ENCODE measurements at places on chromosomes 6 and 20.

- peak; percentile 91 for DNase-seq
Measured at GRCh38 chr20:47150403-47151152, 205.9 kb downstream of the ZMYND8 start.

DNA sequence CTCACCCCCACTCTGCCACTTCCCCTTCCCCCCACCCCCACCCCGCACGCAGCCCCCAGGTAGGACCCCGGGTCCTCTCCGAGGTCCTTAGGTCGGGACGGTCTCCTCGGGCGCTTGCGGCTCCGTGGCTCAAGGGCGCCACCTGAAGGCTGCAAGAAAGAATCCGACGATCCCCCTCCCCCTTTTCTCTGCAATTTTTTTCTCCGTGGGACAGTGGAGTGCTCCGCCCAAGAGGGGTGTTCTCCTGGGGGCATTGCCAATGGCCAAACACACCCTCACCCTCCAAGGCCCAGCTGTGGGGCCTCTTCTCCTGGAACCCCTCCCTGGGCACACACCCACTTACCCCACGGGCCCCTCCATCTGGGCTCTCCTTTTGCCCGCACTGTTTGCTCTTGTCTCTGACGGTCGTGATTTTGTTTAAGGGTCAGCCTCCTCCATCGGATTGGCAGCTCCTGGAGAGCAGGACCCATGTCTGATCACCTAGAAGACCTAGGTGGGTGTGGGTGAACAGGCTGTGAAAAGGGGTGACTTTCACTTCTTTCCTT is 1.1 kb upstream of the TMEM74B start:
- DNase-seq = peak; percentile 82

DNA sequence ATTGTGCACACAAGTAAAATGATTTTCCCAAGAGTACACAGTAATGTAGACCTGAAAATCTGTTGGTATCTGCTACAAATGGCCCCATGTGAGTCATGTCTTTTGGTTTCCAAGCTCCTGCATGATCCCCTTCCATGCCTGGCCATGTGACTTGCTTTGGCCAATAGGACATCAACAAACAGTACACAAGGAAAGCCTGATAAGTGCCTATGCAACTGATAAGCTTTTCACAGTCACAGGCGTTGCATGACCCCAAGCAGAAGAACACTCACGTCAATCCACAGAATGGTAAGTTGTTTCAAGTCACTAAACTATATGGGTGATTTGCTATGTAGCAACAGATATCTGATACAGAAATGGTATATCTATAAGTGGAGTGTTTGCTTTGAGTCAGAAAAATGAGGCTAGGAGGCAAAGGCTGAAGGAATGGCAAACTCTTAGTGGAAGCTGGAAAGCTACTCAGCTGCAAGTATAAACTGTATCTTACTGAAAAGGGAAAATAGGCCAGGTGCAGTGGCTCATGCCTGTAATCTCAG is 160.1 kb upstream of the BEND3 start:
- no peak for DNase-seq

DNA sequence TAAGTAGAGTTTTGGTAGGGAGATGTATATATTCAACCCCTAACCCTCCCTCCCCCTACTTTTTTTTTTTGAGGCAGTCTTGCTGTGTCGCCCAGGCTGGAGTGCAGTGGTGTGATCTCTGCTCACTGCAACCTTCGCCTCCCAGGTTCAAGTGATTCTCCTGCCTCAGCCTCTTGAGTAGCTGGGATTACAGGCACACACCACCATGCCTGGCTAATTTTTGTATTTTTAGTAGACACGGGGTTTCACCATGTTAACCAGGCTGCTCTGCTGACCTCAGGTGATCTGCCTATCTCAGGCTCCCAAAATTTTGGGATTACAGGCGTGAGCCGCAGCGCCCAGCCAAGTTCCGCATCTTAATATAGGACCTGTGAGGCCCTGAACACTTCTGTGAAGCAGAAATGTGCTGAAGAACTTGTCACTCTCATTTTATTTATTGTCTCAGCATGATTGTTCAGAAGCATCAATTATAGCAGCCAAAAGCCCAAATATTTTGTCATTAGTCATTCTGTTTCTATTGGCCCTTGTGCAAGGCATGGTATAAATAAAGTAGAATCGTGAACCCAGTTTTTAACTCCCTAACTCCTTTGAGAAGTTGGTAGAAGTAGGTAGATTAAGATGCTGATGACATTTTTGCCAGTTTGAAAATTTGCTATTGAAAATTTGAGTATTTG is 19.4 kb downstream of the DSTN start:
- no peak for DNase-seq

DNA sequence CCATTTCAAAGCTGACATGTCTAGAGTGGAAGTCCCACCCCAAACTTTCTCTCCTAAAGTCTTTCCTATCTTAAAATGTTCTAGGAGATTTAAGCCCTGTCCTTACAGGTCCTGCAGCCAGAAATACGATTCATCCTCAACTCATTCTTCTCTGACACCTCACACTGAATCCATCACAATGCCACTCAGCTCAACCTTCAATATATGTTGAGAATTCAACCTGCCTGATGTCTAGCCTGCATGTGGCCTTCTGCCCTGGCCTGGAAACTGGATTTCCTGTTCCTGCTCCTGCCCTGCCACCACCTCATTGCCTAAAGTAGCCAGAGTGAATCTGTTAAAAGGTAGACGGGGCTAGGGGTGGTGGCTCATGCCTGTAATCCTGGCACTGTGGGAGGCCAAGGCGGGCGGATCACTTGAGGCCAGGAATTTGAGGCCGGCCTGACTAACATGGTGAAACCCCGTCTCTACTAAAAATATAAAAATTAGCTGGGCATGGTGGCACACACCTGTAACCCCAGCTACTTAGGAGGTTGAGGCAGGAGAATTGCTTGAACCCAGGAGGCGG is 345.9 kb downstream of the CDH26 start:
- DNase-seq = no peak
